SHP77 treated with DMSO at 0.1 percent for 48 hours (cell line): ENCODE measurements at places on chromosomes 2 and 18.

DNA sequence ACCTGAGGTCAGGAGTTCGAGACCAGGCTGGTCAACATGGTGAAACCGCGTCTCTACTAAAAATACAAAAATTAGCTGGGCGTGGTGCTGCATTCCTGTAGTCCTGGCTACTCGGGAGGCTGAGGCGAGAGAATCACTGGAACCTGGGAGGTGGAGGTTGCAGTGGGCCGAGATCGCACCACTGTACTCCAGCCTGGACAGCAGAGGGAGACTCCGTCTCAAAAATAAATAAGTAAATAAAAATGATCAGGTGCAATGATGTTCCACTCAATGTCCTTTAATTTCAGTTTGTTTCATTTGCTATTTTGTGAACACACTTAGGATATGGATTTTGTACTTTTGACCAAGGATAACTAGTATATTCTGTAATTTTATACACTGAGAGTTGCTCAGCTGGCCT, 9.3 kb downstream of the HADHA start:
- no peak for DNase-seq

DNA sequence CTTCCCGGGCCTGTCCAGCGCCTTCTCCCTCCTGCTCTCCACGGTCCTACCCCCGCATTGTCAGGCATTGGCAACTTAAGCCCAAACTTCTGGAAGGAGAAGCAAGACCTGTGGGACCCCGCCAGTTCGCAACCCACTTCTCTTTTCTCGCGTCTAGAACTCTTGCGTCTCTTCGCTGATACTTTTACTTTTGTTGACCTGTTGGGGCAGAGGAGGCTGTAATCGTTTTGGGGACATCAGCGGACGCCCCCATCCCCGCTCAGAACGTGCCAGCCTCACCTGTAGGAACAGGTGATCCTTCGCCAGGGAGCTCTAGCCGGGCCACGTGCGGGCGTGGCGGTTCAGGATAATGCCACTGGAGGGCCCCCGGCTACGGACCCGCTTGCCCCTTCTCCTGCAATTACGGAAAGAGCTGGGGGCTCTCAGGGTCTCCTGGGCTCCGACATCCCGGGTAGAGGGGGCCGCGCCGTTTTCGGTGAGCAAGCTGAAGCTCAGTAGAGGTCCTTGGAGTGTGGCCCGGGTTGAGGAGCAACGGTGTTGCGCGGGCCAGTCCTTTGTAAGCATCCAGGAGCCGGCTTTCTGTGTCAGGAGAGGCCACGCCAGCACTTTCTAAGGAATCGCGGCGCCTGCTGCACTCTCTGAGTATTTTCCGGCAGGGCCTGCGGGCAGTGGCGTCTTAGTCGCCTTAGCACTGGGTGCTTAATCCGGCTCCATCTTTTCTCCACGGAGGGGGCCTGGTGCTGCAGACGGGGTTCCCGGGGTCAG, 1.6 kb downstream of the MTCL1 start:
- no peak for DNase-seq

DNA sequence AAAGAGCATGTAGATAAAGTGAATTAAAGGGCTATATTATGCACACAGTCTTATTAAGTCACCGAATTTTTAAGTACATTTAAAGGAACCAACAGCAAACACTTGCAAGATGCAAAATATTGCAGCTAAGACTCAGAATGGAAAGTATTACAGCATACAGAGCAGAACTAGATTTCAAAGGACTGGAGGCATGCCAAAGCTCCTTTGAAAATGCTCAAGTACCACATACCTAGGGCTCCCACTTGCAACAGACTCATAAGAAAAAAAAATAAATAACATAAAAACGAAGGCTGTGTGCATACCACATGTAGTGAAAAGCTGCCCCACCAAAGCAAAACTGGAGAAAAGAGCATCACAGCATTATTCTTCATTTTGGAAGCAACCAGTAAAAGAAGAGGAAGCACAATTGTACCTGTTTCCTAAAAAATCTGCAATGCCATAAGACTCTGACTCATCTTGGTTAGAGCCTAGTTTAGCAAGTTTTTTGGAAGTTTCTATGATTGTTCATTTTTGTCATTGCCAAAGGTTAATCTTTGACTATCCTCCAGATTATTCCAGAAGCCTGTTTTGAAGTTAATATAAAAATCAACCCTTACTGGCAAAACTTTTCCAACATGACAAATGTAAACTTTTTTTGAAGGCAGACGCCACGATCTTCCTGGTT, 306.0 kb upstream of the COL3A1 start:
- no peak for DNase-seq

DNA sequence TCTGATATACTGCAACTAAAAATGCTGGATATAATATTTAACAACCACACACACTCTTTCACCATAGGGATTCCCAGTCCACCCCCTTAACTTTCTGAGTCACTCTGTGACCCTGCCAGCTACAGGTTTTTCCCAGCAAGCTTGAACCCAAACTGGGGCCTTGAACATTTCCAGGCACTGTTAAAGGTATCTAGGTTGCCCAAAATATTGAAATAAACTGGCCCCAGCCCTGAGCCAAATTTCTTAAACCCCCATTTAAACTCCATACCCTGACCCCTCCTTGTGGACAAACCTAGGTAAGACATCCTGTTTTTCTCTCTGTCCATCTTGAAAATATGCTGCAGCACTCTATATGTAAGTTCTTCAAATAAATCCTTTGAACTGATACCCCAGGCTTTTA, 19.7 kb upstream of the DCTN1 start:
- peak; percentile 14 for DNase-seq

GRCh38 chr2:9617749-9618148, 13.0 kb downstream of the YWHAQ start:
- DNase-seq: no peak

GRCh38 chr2:65264821-65265670, 37.4 kb downstream of the ACTR2 start:
- peak; percentile 25 for DNase-seq

GRCh38 chr2:149824136-149824535, 236.6 kb upstream of the MMADHC start:
- DNase-seq: no peak

DNA sequence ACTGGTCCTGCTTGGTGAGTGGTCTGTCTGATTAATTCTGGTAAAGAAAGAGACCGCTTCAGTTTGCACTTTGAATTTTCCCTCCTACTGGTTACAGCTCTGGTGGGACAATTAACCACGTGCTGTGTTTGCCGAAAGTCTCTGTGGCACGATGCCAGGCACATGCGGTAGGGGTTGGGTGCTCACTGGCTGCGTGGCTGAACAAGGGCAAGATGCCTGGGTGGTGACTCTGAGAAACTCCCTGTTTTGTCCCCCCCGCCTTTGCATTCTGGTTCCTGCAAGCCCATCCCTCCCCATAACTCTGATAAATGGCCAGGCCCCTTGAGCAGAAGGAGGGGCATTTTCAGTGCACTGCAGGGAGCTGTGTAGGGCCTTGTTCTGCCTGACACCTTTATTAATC, 206.1 kb downstream of the TFCP2L1 start:
- DNase-seq: no peak

DNA sequence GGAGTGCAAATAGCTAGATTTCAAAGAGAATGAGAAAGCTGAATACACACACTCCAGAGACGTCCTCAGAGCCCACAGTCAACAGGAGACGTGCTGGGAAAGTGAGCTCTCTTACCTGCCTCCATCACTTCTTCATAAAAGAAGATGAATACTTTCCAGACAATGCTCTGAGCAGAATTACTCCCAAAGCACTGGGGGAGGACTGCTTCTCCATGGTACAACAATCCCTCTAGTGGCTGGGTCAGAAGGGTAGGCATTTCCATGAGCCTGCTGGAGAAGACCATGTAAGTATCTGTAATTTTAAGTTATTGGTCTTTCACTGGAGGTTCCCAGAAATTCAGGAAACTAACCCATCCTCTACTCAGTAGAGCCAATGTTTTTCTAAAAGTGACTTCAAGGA, 190.3 kb downstream of the RBM43 start:
- no peak for DNase-seq

- no peak for DNase-seq
These were observed 247.5 kb downstream of the NBAS start for GRCh38 chr2:15313657-15314056.

- no peak for DNase-seq
These were observed 1287.5 kb upstream of the NXPH2 start for GRCh38 chr2:140067661-140068060.

- no peak for DNase-seq
These were observed 164.7 kb downstream of the DNAH7 start for GRCh38 chr2:195903956-195904355.

- DNase-seq: no peak
These were observed 99.6 kb downstream of the CELF4 start for GRCh38 chr18:37465958-37466357.

- DNase-seq: peak; percentile 30
These were observed 24.5 kb upstream of the PPP4R1 start for GRCh38 chr18:9638886-9639285.

GRCh38 chr2:136215908-136216472, 98.0 kb upstream of the CXCR4 start:
- no peak for DNase-seq

DNA sequence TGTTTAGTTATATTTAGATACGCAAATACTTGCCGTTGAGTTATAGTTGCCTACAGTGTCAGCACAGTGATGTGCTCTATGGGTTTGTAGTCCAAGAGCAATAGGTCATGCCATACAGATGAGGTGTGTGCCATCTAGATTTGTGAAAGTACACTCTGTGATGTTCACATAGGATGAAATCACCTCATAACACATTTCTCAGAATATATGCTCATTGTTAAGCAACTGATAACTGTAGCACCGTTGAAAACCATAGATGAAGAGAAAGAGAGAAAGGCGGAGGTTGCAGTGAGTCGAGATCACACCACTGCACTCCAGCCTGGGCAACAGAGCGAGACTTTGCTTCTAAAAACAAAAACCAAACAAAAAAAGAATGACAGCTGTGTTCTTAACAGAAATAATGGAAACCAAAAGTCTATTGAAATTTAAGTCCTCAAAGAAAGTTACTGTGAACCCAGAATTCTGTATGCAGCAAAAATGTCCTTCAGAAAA, 9.5 kb downstream of the DGKD start:
- DNase-seq: no peak

GRCh38 chr2:39667104-39667885, 1.6 kb downstream of the TMEM178A start:
- no peak for DNase-seq

- no peak for DNase-seq
These were observed 129.3 kb upstream of the CTAGE1 start for GRCh38 chr18:22546905-22547570.

DNA sequence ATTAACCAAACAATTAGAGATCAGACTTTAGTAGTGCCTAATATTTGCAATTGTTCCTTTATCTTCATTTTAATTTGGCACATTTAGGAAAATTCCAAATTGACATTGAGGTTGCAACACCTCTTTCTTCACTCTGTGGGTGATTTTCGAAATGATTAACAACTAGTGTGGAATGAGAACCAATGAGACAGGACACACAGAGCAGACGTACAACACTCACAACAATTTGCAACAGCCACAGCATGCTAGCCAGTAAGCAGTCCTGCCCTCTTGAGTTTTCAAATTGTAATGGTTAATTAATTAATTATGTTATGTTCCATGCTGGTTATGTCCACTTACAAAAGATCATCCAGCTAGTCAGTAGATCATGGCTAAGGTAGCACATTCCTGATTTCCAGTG, 339.3 kb downstream of the LRP1B start:
- DNase-seq: no peak

GRCh38 chr2:16031848-16032159, 91.5 kb downstream of the MYCN start:
- DNase-seq: peak; percentile 48
